ENCODE measurements at places on chromosomes 2 and 18.

DNA sequence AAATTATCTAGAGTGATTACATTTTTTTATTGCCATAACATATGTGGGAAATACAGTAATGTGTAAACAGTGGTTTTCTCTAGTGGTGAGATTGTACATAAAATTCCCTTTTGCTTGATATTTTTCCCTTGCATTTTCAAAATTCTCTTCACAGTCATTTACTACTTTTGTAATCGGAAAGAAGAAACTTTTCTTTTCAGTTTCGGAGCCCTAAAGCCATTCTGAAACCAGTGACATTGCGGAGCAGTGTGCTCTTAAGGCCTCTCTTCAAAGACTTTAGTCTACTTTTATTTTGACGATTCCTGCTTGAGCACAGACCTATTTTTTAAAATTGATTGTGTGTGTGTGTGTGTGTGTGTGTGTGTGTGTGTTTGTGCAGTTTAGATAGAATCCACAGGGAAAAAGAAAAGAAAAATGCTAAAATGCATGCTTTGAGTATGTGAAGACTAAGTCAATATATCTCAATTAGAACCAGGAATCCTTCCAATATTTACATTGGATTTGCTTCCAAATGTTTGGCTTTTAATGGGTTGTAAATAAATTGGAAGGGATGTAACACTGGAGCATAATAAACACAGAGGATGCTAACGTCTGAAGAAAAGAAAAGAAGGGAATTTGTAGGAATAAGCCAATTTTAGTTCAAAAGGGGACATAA, 357.4 kb downstream of the RND3 start:
- no peak for DNase-seq

DNA sequence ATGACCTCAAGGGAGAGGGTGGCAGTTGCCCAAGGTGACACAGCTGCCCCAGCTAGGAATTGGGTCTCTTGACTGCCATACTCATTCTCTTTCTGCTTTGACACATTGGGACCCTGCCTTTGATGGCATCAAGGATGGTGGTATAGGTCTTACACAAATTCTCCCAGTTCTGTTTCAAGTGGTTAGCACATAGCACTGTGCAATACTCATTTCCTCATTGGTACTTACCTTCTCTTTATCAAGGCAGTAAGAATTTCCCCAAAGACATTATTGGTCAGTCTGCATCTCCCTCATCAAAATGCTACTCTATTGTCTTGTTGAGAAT, 35.9 kb upstream of the CCDC93 start:
- no peak for DNase-seq

DNA sequence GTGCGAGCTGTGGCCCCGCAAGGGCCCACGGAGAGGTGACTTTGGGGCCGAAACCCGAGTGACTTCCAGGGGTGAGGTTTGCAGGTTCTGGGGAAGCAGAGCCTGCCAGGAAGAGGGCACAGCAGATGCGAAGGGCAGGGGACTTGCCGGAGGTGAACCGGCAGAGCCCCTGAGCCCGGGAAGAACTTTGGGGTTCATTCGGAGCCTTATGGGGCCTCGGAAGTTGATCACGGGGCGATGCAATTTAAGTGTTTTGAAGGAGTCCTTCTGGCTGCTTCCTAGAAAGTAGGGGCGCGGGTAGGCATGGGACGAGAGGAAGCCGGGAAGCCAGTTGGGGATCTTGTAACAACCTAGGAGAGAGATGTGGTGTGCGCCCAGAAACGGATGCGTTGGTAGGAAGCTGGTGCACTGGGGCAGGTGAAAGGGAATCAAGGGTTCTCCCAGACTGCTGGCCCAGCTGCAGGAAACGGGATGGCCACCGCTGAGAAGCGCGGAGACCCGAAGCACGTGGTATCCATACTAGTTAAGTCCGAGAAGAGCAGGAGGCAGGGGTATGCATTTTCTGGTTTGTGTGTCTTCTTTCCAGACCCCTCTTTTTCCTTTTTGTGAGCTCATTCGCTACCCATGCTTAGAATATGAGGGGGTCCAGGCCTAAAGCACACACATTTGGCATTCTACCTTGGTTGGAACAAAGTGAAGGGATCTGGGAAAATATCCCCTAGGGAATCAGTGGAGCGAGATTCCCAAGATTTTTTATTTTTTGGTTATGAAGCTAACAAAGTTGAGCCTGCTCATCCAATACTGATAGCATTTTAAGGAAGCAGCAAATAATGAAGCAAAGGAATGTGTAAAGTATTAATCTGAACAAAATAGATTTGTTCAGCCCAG, 758 bp downstream of the SCLY start:
- peak; percentile 4 for DNase-seq

DNA sequence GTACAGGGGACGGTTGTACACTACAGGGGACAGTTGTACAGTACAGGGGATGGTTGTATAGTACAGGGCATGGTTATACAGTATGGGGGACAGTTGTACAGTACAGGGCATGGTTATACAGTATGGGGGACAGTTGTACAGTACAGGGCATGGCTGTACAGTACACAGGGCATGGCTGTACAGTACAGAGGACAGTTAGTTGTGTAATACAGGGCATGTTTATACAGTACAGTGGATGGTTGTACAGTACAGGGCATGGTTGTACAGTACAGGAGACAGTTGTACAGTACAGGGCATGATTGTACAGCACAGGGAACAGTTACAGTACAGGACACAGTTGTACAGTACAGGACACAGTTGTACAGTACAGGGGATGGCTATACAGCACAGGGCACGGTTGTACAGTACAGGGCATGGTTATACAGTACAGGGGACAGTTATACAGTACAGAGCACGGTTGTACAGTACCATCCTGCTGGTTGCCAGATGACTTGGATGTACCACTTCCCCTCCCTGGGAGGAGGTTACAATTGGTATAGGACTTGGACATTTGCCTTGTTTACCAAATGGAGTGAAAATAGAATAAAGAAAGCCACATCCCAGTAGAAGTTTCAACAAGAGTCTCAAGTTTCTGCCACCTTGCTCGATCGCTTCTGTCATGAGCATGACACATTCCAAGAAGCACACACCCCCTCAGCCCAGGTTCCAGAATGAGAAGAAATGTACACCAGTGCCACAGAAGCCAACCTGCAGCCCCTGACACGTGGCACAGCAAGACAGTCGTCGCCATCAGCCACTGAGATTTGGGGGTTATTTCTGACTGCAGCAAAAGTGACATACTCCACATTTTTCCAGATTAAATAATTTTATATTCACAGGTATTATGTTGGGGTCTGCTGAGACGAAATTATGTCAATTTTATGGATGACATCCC, 16.0 kb downstream of the CYRIA start:
- no peak for DNase-seq

DNA sequence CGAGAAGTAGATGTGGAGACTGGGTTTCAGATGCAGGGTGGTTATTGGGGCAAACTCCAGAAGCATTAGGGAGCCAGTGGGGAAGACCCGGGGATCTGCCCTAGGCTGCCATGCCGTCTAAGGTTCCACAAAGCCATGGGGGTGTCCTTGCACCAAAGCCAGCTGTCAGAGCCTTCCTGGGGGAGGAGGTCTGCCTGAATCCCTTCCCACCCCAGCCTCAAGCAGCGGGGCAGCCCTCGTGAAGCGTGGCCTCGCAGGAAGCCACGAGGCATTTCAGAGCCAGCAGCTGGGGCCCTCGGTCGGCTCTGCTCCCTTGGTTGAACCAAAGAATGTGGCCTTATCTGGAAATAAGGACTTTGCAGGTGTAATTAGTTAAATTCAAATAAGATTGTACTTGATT, 51.2 kb upstream of the UBE2F start:
- DNase-seq: no peak

GRCh38 chr2:199458806-199459285, 1.1 kb upstream of the SATB2 start:
- DNase-seq: no peak

DNA sequence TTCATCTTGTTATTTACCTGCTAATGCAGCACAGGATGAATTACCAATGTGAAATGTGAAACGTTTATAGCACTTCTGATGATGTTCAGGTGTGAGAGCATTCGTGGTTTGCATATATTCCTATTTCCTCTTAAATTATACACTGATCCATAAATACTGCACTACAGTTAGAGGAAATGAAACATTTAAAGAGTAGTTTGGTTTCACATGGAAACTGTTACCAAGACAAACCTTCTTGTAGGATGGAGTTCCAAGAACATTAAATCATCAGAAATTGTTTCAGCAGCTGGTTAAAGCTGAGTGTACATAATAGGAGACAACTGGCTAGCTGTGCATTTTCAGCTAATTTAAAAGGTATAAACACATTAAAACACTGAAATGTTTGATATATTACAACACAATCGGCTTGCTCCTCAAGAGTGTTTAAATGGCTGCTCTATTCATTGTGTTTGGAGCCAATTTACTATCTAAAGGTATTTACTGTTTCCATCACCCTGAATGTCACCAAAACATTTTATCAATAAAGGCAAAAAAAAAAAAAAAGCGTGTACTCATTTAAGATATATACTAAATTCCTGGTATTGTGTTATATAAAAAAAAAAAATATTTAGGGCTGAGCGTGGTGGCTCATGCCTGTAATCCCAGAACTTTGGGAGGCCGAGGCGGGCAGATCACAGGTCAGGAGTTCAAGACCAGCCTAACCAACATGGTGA, 100.6 kb downstream of the DYM start:
- DNase-seq: no peak

GRCh38 chr18:54684784-54685183, 93.7 kb downstream of the DYNAP start:
- DNase-seq: no peak

All from stimulated activated CD4-positive, alpha-beta T cell treated with anti-CD3 and anti-CD28 coated beads, Interleukin-1b, Interleukin-23, amount 100 ng/mL, for 24 hours (primary cell).